T-helper 1 cell (primary cell): ENCODE measurements at places on chromosomes 3 and 15.

- no peak for DNase-seq
Observed at GRCh38 chr15:37709669-37710068, 224.8 kb upstream of the TMCO5A start.

- no peak for DNase-seq
Observed at GRCh38 chr15:70810916-70811578, 42.9 kb downstream of the LARP6 start.

DNA sequence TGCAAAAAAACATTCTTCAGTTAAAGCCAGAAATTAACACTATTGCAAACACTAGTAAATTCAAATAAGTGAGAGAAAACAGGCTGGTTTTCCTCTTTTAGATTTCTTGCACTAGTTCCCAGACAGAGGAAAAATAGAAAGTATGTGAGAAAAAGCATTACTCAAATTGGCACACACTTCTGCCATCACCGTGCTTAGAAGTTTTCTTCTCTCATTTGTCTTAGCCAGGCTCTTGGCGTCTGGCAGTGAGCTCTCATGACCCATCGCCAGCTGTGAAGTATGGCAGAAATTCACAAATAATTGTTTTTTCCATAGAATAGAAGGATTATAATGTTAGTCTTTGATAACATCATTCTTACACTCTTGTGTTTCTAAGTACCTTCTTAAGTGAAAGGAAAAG, 515.9 kb downstream of the GBE1 start:
- no peak for DNase-seq

DNA sequence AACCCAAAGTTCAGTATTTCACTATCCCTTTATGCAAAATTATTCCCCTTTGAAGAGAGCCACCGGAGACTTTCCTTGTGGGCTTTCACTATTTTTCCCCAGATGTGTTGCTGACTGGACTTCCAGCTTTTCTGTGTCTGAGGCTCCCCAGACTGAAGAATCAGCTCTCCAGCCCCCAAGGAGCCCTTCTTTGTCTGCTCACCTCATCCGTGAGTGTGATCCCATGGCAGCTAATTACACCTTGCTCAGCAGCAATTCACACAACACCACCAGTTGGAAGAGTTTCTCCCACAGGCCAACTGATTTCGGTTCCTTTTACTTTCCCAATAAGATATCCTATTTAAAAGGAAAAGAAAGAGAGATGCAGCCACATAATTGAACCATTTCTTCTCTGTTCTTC, 249.5 kb upstream of the TRIM42 start:
- no peak for DNase-seq

- DNase-seq, result no peak
Observed at GRCh38 chr3:48820612-48821324, 26.9 kb downstream of the PRKAR2A start.

DNA sequence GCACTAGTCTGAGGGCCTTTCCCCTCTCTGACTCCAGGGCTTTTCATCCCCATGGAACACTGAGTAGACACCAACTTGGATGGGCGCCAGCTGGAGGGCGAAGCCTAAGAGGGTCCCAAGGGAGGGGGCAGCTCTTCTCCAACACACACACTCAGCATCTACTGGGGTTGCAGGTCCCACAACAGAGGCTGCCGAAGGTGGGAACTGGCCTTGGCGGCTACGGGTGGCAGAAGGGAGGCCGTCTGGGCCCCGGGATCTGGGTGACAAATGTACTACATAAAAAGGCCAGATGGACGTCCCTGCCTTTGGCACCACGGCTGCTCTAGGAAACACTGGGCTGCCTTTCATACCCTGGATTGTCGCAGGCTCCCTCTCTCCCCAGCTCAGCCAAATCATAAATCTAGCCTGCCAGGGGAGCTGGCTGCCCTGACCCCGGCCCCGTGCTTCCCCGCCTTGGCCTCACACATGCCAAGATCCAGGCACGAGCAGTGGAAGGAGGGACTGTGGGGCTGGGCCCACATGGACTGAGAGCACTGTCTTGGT, 31.5 kb downstream of the SEMA5B start:
- DNase-seq, result no peak

GRCh38 chr15:56124391-56124790, 119.3 kb downstream of the RFX7 start:
- no peak for DNase-seq

DNA sequence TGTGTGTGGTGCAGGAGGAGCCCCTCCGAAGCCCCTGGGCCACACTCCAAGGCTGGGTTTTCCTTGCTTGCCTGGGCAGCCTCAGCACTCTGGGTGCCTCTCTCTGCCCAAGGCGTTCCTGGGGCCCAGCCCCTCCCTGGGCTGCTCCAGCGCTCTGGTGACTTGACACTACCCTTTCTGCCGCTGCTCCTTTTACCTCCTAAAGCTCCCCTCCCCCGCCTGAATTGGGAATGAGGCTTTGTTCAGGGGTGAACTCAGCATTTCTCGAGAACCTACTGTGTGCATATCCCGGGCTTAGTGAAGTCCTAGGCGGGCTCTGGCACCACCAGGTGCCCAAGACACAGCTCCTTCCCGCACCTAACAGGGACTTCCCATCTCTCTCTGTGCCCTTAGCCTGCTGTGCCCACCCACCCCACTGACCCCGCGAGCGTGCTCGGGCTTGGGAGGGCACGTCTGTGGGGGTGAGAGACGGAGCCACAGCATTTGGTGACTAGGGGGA, 1.2 kb upstream of the BAHD1 start:
- DNase-seq, result no peak

- no peak for DNase-seq
Observed at GRCh38 chr15:50968353-50968752, 59.9 kb downstream of the AP4E1 start.
